ENCODE measurements at places on chromosomes 12 and 14. TPM values are rescaled to one million over a fixed set of nuclear protein-coding genes. Genes with fewer than 3 reads are reported as not detected.

DNA sequence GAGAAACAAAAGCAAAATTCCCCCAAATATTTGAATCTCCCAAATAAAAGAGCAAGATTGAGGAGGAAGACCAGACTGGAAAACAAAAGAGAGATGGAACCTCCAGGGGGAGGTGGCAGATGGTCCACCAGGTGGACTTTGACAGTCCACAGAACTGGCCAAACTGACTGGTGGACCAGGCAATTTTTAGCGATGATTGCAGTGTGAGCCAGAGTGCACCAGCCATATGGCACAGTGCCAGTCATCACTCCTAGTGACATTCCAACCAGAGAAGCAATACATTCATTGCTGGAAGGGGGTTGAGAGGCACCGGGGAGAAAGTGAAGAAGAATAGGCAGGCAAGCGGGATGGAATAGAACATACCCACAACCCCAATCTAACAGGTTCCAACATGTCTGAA is 182.9 kb downstream of the EXOC5 start:
- DNase-seq: no peak

- no peak for DNase-seq
Measured at GRCh38 chr14:28468191-28469151, 298.1 kb upstream of the FOXG1 start.

DNA sequence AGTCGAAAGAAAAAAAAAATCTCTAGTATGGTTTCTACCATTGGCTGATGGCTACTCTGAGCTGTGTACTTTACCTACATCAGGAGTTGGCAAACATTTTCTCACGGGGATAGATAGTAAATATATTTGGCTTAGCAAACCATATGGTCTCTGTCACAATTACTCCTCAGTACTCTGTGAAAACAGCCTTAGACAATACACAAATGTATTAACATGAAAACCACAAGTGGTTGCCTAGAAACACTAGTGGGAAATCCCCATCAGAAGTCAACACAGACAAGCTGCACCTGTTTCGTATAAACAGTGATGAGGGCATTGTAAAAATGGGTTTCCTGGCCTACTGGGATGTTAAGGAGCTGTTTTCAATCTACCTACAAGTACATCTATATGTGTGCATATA is 84.6 kb upstream of the NAV3 start:
- DNase-seq: no peak

GRCh38 chr14:99394602-99395156 is 86.0 kb downstream of the SETD3 start:
- no peak for DNase-seq

DNA sequence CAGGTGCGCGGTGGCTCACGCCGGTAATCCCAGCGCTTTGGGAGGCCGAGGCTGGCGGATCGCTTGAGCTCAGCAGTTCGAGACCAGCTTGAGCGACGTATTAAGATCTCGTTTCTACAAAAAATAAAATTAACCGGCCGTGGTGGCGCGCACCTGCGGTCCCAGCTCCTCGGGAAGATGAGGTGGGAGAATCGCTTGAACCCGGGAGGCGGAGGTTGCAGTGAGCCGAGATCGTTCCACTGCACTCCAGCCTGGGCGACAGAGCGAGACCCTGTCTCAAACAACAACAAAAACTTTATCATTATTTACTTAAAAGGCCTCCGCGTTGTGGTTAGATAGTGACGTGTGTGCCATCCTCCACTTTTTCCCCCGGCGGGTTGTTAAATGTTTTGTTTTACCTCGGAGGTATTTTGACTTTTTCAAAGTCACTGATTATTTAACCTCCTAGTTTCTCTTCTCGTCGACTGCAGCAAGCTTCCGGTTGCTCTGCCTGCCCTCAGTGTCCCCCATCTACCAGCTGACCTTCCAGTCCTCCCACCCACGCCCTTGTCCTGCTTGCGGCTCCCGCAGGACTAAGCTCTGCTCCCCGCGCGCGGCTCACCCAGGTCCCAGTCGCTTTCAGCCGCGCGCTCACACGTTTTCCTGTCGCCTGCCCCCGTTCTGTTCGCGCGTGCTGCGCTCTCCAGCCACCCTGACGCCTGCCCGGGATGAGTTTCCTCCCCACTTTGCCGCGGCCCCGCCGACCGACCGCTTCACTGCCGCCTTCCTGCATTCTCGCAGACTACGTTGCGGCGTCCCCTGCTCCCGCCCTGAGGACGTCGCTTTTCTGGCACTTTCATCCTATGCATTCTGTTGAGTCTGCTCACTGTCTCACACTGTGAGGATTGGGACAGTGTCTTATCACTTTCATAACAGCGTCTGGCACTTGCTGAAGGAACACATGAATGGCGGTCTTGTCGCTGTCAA is 1.2 kb upstream of the SCAF11 start:
- peak; percentile 76 for DNase-seq

- DNase-seq: no peak
Measured at GRCh38 chr12:32264961-32265360, 134.4 kb upstream of the FGD4 start.

DNA sequence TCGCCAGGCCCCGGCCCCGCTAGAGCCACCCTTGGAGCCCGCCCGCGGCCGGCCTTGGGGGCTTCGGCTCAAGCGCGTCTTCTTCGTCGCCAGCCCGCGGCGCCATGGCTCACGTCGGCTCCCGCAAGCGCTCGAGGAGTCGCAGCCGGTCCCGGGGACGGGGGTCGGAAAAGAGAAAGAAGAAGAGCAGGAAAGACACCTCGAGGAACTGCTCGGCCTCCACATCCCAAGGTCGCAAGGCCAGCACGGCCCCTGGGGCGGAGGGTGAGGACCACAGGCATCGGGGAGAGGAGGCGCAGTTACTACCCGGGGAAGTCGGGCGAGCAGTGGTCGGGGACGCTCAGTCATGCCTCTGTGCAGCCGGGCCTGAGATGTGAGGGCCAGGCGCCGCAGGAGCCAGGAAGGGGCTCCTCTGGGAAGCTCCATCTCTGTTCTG is 573 bp downstream of the ARL6IP4 start:
- DNase-seq: no peak

DNA sequence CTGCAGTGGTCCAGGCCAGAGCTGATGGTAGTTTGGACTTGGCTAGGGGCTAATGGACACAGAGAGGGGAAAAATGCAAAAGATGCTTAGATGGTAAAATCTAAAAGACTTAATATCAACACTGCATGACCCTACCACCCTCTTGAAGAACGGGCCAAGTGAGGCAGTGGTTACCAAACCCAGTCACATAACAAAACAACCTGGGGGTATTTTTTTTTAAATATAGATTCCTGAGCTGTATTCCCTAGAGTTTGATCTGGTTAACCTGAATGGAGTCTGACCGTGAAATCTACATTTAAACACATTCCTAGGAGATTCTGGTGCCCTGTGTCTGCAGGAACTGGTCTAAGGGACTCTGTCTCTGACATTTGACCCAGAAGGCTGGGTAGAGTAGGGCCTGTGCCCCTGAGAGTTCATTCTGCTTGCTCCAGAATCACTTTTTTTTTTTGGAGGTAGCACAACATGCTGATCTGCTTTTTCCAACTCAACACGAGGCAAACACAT is 15.7 kb downstream of the ABHD4 start:
- DNase-seq: no peak

- DNase-seq: no peak
Measured at GRCh38 chr14:80718940-80719339, 222.6 kb downstream of the CEP128 start.

GRCh38 chr12:120361506-120362208 is 7.3 kb downstream of the MSI1 start:
- DNase-seq: no peak

DNA sequence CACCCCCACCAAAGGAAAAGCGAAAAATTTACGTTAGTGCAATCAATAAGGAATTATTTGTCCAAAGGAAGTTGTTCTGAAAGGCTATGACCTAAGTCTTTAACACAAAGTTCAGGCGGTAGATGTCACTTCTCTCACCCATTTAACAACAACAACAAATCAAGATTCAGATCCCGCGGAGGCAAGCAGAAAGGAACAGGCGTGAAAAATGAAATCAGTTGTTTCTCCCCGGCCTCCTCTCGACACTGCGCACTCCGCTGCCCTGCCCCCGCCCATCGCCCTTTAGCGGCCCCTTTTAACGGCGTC is 1.4 kb downstream of the DENND5B start:
- DNase-seq: peak; percentile 17

GRCh38 chr14:77039285-77040058 is 11.0 kb upstream of the IRF2BPL start:
- no peak for DNase-seq

DNA sequence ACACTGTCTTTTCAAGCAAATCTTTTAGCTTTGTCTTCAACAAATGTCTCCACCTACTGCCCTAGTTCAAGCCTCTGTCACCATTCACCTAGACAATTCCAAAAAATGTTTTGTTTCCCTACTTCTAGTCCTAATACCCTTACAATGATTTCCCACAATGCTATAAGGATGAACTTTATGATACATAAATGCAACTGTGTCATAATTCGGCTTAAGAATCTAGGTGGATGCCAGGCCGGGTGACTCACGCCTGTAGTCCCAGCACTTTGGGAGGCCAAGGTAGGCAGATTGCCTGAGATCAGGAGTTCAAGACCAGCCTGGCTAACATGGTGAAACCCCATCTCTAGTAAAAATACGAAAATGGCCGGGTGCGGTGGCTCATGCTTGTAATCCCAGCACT is 20.7 kb upstream of the CREBL2 start:
- no peak for DNase-seq

GRCh38 chr12:15151161-15152091 is 69.8 kb downstream of the RERG start:
- DNase-seq: no peak

The SMIM41 gene
- not detected for total RNA-seq

The KIF5A gene
- 1.0 TPM for total RNA-seq

The PFDN5 gene
- total RNA-seq: 300 TPM

The STYK1 gene
- total RNA-seq: 0.71 TPM
